ENCODE measurements at places on chromosomes 5 and 9.
A peak's percentile ranks its signal among the peaks of the same experiment; 100 is the strongest.

GRCh38 chr5:65290677-65291076 is 191.0 kb downstream of the ADAMTS6 start:
- DNase-seq = no peak

DNA sequence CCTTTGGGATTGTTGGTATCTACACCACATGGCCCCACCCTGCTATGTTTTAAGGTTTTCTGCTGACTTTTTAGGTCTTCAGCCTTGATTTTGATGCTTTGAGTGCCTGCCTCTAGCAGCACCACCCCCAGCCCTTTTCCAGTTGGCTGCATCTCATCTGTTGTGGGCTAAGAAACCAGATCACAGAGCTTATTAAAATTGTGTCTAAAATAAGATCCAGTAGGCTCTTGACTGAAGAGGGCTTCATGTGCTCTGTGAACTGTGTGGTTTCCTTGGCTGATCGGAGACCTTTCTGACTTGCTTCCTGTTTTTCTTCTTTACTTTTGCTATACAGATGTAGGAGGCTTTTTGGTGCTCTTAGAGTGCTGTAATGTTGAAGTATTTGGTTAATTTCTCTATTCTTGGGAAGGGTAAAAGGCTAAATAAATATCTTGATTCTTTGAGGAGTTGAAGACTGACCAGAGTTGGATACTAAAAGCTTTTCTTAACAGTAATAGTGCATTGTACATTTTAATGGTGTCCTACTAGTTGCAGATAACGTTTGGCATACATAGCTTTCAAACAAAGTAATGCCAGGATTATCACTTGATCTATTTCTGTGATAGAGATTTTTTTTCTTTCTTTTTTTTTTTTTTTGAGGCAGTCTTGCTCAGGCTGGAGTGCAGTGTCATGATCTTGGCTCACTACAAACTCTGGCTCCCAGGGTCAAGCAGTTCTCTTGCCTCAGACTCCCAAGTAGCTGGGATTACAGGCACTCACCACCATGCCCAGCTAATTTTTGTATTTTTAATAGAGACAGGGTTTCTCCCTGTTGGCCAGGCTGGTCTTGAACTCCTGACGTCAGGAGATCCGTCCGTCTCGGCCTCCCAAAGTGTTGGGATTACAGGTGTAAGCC is 4.5 kb downstream of the UBE2D2 start:
- peak; percentile 28 for DNase-seq

GRCh38 chr5:36392818-36393217 is 91.1 kb upstream of the RANBP3L start:
- no peak for DNase-seq

DNA sequence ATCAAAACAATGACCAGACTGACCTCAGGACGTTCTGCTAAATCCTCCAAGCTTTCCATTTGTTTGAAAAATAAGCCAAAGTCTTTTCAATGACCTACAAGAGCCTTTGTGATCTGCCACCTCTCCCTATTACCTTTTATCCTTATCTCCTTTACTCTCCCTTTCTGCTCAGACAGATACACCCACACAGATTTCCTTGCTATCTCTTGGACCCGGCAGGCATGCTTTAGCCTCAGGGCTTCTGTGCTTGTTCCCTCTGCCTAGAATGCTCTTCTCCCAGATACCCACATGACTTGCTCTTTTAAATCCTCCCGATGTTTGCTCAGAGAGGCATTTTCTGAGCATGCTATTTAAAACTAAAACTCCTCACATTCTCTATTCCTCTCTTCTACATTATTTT is 8.9 kb upstream of the ELOVL7 start:
- no peak for DNase-seq

DNA sequence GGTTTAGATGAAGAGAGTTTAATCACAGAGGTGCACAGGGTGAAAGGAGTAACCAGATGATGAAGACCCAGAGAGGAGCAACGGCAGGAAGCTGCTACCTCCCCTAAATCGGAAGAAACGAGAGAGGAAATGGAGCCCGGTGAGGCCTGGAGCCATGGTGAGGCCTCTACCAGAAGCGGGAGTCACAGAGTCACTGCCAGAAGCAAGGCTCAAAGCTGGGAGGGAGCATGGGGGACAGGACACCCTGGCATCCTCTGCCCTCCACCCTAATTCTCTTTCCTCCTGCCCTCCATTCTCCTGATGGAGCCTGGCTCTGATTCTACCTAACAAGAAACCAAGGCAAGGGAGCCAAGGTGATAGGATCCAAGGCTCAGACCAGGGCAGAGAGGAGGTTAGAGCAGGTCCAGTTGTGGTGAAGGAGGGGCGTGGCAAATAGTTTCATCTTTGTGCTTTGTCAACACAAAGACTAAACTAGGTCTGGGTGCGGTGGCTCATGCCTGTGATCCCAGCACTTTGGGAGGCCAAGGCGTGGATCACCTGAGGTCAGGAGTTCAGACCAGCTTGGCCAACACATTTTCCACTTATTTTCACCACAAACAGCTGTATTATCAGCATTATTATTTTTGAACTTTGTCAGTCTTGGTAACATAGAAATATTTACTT is 134.4 kb upstream of the RAI14 start:
- DNase-seq = no peak

- DNase-seq = no peak
These were observed 141.7 kb downstream of the DCP2 start for GRCh38 chr5:113118298-113118697.

DNA sequence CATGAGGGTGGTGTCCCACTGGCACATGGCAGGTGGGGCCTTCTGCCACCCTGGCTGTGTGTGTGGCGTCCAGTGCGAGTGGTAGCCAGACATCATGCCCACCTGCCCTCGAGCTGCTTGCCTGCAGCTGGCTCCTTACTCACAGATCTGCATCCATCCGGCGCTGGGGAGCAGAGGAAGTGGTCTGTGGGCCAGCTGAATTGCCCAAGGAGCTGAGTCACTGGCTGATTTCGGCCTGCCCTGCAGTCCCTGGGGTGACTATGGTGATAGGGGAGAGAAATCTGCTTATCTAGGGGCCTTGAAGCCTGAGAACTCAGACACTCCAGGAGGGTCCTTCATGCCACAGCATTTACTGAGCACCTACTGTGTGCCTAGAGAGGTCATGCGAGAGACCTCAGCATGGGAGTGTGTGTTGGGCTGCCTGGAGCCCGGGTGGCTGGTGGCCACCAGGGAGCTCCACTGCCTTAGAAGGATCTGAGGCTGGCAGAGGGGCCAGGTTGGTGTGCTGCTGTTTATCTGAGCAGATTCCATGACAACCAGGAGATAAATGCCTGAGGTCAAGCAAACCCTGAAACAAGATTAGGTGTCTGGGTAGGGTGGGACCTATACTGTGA is 57.1 kb downstream of the SLC22A5 start:
- DNase-seq = peak; percentile 51

- no peak for DNase-seq
These were observed 245.7 kb upstream of the ELAVL2 start for GRCh38 chr9:24071716-24072115.

DNA sequence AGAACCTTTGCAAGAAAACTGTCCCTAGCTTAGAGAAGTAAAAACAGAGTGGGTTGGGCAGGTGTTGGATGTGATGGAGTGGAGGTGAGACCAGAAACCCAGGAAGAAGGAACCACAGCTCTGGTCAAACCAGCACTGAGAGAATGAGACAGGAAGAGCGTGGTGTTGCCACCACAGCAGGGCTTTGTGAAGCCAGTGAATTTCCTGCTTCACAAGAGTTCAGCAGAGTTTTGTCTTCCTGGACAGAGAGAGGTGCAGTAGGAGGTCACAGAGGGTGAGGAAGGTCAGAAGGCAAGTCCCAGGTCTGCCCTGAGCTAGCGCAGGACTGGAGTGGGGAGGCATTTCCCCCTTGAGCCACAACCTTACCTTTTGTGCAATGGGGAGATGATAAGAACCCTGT is 2306.2 kb upstream of the ACO1 start:
- no peak for DNase-seq

GRCh38 chr5:143217065-143217803 is 186.3 kb downstream of the NR3C1 start:
- no peak for DNase-seq

DNA sequence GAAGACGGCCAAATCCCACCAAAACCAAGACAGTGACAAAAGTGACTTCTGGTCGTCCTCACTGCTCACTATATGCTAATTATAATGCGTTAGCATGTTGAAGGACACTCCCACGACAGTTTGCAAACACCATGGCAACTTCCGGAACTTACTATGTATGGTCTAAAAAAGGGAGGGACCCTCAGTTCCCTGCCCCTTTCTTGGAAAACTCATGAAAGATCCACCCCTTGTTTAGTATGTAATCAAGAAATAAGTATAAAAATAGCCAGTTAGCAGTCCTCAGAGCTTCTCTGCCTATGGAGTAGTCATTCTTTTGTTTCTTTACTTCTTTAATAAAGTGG is 9.5 kb downstream of the FCN2 start:
- DNase-seq = peak; percentile 11

DNA sequence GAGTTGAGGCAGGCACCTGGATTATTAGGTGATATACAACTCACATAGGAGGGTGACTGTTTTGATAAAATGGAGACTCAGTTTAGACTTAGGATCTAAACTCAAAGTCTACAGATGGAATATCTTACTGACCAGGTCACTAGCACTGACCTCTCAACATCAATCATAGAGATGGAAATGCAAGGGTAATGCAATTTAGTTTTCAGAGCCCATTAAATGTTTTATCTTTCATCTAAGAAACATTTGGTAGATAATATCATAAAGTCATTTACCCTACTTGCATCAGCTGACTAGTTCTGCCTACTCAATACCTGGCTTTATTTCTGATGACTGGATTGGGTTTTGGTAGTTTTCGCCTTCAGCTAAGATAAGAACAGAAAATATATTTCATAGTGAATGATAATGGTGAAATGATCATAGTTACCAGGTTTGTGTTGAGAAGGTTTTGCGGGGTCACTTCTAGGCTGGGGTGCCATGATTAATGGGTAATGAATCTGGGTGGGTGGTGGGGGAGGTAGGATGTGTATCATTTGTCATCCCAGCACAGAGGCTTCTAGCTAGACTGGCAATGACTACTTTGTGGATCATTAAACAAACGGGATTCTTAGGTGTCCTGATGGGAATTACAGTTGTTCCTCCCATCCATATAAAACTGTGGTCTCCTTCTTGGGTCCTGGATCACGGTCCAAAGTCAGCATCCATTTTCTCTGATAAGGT is 173.4 kb downstream of the PPP2R2B start:
- no peak for DNase-seq

- no peak for DNase-seq
These were observed 13.6 kb upstream of the CLTB start for GRCh38 chr5:176429972-176430371.

GRCh38 chr5:55222092-55222984 is 4.8 kb downstream of the MCIDAS start:
- no peak for DNase-seq

GRCh38 chr5:180235846-180236245 is 26.8 kb upstream of the RASGEF1C start:
- DNase-seq = no peak

GRCh38 chr5:38615981-38616451 is 59.6 kb upstream of the LIFR start:
- DNase-seq = no peak

GRCh38 chr5:89117124-89117644 is 234.2 kb upstream of the MEF2C start:
- peak; percentile 20 for DNase-seq

DNA sequence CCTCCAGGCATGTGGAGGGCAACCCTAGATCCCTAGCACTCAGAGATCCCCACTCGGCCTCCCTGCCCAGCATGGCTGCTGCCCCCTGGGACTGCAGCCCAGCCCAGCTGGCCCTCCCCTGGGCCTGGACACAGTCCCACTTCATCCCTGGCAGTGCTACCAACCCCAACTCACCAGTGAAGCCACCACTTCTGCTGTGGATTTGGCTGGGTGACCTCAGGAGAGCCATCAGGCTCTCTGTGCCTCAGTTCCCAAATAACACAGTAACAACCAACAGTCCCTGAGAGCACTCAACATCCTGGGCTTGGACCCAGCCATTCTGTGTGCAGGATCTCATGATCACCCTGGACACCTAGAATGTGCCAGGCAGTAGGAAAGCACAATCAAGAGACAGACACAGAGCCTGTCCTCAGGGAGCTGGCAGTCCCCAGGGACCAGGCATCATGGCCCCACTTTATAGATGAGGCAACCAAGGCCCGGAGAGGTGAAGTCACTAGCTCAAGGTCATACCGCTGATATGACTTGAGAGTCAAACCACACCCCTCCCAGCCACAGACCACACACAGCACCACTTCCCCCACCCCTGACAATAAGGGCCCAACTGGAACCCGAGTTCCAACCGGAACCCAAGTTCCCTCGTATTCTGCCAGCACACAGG is 4.7 kb upstream of the PSMB7 start:
- DNase-seq = no peak

- DNase-seq = no peak
These were observed 426.4 kb downstream of the MED10 start for GRCh38 chr5:5951953-5952352.

DNA sequence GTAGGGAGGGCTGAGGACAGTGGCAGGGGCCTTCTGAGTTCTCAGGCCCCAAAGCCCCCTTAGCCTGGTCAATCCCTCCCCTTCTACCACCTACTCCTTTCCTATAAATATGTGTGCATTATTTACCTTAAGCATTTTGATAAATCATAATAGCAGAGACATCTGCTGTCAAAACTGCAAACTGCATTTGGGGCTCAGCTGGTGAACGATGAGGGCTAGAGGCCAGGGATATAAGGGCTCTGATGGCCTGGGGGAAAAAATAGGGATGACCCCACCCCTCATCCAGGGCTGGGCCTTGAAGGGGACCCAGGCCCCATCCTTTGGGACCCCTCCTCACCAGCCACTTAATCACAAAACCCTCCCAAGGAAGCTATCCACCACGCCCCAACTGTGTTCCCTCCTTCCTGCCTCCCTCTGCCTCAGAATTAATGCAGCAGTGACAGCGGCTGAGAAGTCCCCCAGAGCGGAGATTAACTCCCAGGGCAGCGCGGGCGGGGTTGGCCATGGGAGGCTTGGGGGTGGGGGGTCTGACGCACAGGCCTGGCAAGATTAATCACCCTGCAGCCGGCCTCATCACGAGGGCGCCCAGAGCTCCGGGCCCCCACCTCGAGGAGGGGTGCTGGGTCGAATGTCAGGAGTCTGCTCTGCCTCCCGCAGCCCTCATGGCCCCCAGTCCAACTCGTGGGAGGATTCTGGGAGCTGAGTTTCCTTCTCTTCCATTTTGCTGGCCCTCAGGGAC is 42.1 kb downstream of the CXXC5 start:
- DNase-seq = peak; percentile 57
